Fibroblast of the aortic adventitia (primary cell): ENCODE measurements at places on chromosomes 11 and 22.

DNA sequence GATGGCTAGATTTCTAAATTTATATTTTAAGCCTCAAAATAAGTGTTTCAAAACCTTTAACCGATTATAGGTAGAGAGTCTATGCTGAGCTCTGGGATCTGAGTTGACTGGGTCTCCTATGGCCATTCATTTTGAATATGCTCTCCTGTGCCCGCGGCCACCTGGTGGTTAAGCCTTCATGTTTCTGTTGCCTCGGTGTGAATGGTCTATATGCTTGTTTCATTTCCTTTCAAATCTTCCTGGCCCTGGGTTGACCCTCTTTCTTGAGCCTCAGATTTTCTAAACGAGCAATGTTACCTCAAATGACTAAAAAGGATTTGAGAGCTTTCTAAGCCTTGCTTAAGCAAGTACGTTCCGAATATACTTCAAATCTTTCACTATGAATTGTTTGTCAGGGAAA lies 789.4 kb upstream of the KIRREL3 start:
- no peak for DNase-seq

DNA sequence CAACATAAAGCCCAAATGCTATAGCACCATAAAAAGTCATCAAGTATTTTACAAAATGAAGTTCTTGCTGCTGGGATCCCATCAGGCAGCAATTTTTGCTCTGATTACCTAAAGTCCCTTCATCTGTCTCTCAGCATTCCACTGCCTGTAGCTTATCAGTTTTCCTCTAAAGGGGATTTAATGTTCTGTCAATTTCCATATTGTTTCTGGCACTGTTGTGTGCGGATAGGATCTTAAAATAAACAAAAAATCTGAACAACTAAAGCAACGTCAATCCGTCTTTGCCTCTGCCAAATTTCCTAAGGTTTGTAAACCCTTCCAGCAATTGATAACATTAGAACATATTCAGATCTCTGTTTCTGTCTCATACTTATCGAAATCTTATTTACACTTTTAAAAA lies 1126.3 kb upstream of the RAG2 start:
- DNase-seq, result no peak

GRCh38 chr22:25057013-25057881 lies 104.7 kb downstream of the KIAA1671 start:
- peak; percentile 20 for DNase-seq

GRCh38 chr11:78583889-78584288 lies 9.2 kb upstream of the NARS2 start:
- DNase-seq, result no peak
